A549 treated with CORT108297 at 1 μM for 4 hours (cell line): ENCODE measurements at places on chromosomes 6 and 20. TPM values are rescaled to one million over a fixed set of nuclear protein-coding genes. Genes with fewer than 3 reads are reported as not detected.

PHACTR3 gene
- total RNA-seq, result 0.06 to 0.07 TPM in 2 of 5 replicates, not detected in the others

DUSP15 gene
- total RNA-seq, result 0.43 to 1.1 TPM (median 0.99 TPM) in 5 replicates

TTBK1 gene
- 0.03 to 0.06 TPM (median 0.05 TPM) in 5 replicates for total RNA-seq

LINC00237 gene
- not detected in 5 replicates for total RNA-seq

RGS17 gene
- total RNA-seq, result 6.1 to 7.2 TPM (median 7.1 TPM) in 5 replicates
